Left lobe of liver (tissue), 2 donors: ENCODE measurements at places on chromosomes 11 and 22.
A peak's percentile ranks its signal among the peaks of the same experiment; 100 is the strongest.

GRCh38 chr11:121932646-121933185 is 183.3 kb downstream of the BLID start:
- DNase-seq: no peak

GRCh38 chr11:42013656-42014201 is 554.3 kb upstream of the LRRC4C start:
- DNase-seq: no peak

- DNase-seq: no peak
These were observed 371.5 kb downstream of the RAB38 start for GRCh38 chr11:87803748-87804147.

DNA sequence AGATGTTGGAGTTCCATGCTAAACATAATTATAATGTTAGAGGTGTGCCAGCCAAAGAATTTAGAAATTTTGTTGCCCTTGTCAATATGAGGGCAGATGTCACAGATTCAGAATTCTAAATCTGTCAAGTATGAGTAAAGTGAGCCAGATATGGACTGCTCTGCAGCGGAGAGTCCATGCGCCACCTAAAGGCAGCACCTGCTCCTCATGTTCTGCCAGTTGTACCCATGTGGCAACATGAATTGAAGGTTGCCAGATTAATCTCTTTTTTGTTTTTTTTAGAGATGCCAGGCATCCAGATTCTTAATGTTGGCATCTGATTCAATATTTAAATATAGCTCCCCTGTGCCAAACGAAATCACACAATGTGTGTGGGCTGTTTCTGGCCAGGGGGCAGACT is 678.6 kb upstream of the ANO5 start:
- DNase-seq: peak; percentile 44
